A549 treated with Hydrocortisone at 1 μM for 4 hours (cell line): ENCODE measurements at places on chromosomes 13 and 19. TPM values are rescaled to one million over a fixed set of nuclear protein-coding genes. Genes with fewer than 3 reads are reported as not detected.

The PBX4 gene
- 1.8 to 2.6 TPM (median 2.0 TPM) in 5 replicates for total RNA-seq

The FARSA gene
- total RNA-seq: 66.6 to 76.5 TPM (median 69.3 TPM) in 5 replicates

The ZNF724 gene
- 0.55 to 1.1 TPM (median 0.83 TPM) in 5 replicates for total RNA-seq

The NHLRC3 gene
- 4.3 to 6.8 TPM (median 5.4 TPM) in 5 replicates for total RNA-seq

The TMEM238 gene
- 1.4 to 10.5 TPM (median 8.0 TPM) in 5 replicates for total RNA-seq

The KLK4 gene
- 0.12 TPM in 1 of 5 replicates, not detected in the others for total RNA-seq

The HSPB6 gene
- total RNA-seq: 0.14 to 0.35 TPM (median 0.29 TPM) in 5 replicates
